ENCODE measurements at places on chromosomes 2 and 18.

DNA sequence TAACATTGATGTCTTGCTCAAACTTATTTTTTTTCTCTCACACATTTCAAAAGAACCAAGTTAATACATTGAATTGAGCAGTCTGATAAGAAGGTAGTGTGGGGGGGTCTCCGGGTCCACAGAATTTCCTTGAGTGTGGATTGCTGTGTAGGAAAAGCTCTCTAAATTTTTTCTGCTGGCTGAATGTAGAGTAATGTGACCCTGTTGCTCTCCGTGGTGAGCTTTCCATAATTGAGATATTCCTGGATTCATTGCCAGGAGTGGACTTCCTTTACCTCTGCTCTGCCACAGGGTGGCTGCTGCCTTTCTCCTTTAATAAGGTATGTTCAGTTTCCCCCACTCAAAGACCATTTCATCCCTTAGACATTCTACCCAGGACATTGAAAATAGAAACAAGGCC lies 50.9 kb downstream of the PKP4 start:
- no peak for DNase-seq

GRCh38 chr18:79508565-79509535 lies 113.1 kb downstream of the NFATC1 start:
- DNase-seq = no peak

GRCh38 chr2:101120124-101120996 lies 30.8 kb downstream of the TBC1D8 start:
- no peak for DNase-seq

- DNase-seq = no peak
Measured at GRCh38 chr2:100683231-100683630, 120.4 kb downstream of the PDCL3 start.

DNA sequence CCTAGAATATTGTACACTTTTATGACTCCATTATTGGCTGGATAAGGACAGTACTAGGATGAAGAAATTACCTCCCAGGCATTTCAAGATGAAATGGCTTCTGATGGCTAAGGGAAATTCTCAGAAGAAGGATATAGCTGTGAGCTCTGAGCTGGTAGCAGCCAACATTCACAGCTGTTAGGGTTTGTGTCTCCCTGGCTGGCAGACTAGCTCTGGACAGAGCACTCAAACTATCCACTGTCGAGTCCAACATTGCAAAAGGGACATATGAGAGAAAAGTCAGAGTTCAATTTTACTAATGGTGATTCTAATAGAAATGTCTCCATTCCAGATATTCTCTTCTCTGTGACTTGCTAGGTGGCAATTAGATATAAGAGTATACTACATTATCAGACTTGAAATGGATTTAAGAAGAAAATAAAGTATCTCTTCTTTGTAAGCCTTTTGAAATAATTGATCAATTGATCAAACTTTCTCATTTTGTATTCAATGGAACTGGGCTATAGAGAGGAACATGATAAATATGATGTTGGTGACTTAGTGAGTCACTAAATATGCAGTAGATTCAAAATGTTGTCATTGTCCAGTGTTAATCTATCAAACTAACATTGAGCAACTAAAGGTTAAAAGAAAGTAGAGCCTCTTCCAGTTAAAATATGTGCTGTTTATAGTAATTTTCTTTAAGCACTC lies 1920.3 kb downstream of the SUCLG1 start:
- DNase-seq = no peak

DNA sequence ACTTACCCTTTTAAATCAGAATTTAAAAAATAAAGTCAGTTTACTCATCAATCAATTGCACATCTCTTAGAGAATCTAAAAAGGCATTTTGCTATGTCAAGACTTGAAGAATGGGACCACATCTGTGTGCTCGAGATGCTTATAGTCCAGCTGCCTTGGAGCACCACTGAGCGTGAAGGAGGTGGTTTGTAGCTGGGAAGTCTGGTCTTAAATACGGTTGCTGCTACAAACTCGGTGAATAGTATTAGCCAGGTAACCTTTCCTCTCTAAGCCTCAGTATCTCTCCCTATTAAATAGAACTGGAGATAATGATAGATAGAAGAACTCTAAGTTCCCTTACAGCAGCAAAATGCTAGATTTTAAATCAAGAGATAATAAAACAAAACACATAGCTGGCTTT lies 289.7 kb downstream of the TRIB2 start:
- no peak for DNase-seq

DNA sequence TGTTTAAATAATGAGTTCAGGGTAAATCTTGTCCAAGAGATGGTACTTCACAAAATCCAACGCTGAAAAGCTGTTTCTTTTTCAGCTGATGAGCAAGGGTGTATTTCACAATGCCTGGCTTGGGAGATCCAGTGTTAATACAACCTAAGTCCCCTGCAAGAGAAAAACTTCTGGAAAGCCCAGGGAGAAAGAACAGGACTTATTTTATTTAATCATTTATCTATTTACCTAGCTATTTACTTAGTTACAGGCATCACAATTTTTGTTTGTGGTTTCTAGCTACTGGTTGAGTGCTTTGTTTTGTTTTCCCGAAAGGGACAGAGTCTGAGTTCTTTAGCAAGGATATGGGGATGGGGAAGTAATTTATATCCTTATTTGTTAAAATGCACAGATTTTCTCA lies 598.2 kb upstream of the SYT4 start:
- DNase-seq = no peak

GRCh38 chr2:215811409-215812345 lies 201.7 kb downstream of the MREG start:
- DNase-seq = peak; percentile 16

DNA sequence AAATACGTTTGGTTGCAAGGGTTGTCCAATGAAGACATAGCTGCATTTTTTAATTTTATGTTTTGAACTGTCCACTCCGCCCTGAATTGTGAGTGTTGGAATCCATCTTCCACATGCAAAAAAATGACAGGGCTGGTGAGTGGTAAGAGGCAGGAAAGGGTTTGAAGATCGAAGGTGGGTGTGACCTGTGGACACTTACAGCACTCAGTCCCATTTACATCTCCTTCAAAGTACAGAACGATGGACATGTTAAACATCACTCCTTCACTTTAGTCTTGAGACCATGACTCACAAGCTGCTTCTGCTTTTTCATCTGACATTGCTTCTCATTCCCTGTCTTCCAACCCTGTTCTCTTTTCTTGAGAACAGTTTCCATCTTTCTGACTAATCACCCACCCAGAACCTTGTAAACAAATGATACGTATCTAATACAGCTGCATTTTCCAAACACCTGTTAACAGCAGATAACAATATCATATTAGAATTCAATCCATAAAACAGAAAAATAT lies 179.3 kb downstream of the ZNF516 start:
- DNase-seq = no peak

DNA sequence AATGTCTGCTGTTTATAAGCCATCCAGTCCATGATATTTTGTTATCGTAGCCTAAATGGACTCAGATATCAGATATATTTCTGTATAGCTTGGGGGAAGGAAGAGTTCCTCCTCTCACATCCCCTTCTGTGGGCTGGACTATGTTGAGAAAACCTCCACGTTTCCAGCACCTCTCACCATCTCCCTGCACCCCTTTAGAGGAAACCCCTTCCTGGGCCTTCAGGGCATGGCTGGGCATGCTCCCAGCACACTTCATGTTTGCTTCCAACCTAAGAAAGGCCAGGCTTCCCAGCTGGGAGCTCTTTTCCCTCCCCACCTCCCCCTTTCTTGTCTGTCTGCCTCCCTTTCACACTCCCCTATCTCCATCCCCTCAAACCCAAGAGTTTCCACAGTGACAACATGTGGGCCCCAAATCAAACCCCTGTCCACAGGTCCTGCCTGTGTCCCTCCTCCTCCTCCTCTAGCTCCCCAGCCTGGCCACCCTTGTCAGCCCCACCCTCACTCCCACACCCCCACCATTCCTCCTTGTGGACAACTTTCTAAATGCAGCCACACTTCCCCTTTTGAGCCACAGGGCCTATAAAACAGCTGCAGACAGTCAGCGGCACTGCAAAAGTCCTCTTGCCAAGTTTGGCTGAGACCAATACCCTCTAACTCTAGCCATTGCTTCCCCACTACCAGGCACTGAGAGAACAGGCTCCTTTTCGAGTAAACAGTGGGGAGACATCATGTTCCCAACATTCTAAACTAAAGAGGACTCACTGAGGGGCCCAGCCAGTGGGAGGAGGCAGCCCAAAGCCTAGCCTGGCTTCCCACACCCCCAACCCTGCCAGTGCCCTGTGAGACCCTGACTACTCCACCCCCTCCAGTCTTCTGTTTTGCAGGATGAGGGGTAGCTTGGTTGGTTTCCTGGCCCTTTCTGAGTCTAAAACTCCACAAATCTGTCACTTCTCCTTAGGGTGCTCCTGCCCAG lies 120.5 kb downstream of the ZFP36L2 start:
- DNase-seq = no peak

DNA sequence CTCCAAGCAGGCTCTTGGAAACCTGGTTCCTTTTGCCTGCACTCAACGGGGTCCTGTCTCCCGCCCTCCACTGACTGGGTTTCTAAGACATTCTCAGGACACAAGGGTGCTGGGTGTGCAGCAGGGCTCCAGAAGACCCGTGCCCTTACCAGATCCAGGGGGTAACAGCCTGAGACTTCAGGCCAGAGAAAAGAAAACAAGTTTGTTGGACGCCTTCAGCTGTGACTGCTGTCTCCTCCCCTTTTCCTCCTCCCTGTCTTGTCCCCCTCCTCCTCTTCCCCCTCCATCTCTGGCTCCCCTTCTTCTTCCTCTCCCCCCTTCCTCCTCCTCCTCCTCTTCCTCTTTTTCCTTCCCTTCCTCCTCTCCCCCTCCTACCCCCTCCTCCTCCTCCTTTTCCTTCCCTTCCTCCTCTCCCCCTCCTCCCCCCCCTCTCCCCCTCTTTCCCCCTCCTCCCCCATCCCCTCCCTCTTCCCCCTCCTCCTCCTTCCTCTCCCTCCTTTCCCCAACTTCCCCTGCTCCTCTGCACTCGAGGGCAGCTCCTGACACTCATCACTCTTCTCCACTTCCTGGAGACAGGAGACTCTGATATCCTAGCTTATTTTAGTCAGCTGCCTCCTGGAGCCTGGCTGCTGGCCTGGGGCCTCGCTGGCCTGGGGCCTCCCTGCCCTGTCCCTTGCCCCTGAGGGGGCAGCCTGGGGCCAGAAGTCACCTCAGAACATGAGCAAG lies 12.4 kb downstream of the ADRA2B start:
- DNase-seq = no peak

DNA sequence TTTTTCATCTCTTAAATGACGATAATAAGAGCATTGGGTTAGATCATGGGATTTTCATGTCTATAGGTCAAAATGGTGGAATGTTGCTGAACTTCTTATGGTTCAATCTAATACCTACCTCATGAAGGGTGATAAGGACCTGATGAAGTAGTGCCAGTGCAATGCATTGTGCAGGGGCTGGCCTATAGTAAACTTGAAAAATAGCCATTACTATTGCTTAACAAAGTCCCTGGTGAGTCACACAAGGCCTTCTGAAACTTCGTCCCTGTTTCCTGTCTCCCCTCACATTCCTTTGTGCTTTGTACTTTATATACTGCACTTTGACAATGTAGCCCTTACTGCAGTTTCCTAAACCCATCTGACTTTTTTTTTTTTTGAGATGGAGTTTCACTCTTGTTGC lies 515.9 kb downstream of the SLC4A3 start:
- no peak for DNase-seq

DNA sequence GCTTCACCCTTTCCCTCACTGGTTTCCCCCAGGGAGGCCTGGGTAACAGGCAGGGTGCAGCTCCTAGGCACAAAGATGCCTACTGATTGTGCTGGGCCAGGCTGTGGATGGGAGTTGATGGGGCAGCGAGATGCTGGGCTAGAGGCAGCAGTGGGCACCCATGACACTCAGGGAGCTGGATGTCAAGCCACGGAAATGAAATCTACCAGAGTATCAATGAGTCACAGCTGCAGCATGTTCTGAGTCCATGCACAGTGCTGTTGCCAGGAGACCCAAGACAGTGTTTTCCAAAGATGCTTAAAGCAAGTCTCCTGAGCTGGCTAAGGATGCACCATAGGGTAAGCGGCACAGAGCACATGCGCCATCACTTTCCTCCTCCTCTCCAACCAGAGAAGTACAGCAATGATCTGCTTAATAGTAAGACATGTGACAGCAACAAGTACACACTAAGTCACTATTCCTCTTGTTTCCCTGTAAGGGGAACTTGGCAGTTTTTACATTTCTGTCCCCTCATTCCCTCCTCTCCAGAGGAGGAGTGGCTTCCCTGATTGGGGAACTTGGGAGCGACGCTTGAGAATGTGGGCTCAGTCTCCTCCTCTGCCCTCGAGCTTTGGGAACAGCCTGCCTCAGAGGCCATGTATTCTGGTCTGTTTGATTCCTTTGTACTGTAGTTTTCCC lies 57.2 kb downstream of the CDC42EP3 start:
- DNase-seq = no peak

- DNase-seq = peak; percentile 33
Measured at GRCh38 chr2:151051574-151052220, 210.0 kb downstream of the RBM43 start.

DNA sequence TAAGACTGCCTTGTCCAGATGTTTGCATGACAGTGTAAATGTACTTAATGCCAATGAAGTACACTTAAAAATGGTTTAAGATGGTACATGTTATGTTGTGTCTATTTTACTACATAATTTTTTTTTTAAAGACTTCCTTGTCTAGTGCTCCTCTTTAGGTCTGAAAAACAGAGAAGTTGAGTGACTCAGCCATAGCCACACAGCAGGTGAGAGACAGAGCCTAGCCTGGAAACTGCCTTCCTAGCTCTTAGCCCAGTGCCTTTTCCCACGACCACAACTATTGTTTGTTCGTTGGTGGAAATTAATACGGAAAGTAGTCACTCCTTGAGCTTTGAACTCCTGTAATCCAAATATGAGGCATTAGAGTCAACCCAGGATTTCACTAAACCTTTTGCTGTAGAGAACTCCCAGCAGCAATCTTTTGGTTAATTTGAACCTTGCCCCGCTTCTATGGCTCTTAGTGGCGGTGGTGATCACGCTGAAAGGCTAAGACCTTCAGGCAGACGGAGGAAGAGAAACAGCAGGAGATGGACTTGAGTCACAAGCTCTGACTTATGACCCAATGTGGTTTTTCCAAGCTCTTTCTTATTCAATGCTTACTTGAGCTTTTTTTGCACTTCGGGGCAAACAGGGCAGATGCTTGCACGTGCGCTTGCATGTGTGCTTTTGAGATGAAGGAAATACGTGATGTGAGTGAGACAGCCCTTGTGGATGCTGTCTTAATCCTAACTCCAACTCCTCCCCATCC lies 21.2 kb downstream of the TRIB2 start:
- DNase-seq = no peak

DNA sequence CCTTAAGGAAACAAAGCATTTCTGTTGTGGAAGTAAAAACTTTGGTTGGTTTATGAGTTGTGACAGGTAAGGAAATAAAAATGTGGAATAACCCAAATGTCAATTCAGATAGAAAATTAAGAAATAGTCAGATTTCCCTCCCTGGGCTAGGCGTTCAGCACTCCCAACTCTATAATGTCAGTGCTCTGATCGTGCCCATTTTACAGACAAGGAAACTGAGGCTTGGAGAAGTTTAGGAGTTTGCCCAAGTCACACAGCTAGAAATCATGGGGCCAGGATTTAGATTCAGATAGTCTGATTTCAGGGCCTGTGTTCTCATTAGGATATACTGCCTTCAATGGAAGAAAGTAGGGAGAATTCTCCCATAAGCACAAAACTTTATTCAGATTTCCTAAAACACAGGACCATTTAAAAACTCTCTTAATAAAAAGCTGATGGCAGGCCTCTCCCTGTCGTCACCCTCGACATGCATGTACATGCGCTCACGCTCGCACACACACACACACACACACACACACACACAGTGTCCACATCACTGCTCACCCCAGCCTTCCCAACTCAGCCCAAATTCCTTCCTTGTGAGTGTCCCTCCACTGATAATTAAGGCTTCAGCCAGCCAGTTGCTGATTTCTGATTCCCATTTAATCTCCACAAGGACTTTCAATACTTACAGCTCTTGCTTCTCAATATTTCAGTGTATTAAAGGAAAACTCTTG lies 49.1 kb upstream of the SLC14A2 start:
- DNase-seq = no peak

GRCh38 chr2:151857650-151858049 lies 29.4 kb upstream of the ARL5A start:
- no peak for DNase-seq
